Pulmonary artery endothelial cell (primary cell): ENCODE measurements at places on chromosomes 2 and 18. TPM values are rescaled to one million over a fixed set of nuclear protein-coding genes. Genes with fewer than 3 reads are reported as not detected.

The NFE2L2 gene
- total RNA-seq: 29.7 and 50.7 TPM in 2 replicates

The GBX2 gene
- total RNA-seq: 3.9 and 6.4 TPM in 2 replicates

The SCYGR2 gene
- not detected in 2 replicates for total RNA-seq

The HOXD11 gene
- not detected in 2 replicates for total RNA-seq

The GKN1 gene
- total RNA-seq: not detected in 2 replicates

The SERPINB10 gene
- not detected in 2 replicates for total RNA-seq

The TUBB8B gene
- not detected in 2 replicates for total RNA-seq

The NCKAP5 gene
- 0.39 and 0.59 TPM in 2 replicates for total RNA-seq
